ENCODE measurements at places on chromosomes 5 and 9. TPM values are rescaled to one million over a fixed set of nuclear protein-coding genes. Genes with fewer than 3 reads are reported as not detected.

Gene TAF11L10
- not detected for polyA plus RNA-seq

Gene ADCY2
- 1.9 TPM for polyA plus RNA-seq

Gene P4HA2
- polyA plus RNA-seq, result 1.4 TPM

Gene ZNF618
- polyA plus RNA-seq, result 7.1 TPM

Gene NIPAL4
- polyA plus RNA-seq, result not detected

Gene PHF24
- polyA plus RNA-seq, result 1.8 TPM

Gene FST
- polyA plus RNA-seq, result 1.1 TPM

Gene DMRT2
- 0.50 TPM for polyA plus RNA-seq

Gene NSD1
- polyA plus RNA-seq, result 15.0 TPM

Gene GPR21
- polyA plus RNA-seq, result 7.2 TPM

Gene SPINK13
- not detected for polyA plus RNA-seq

Gene NUDT2
- polyA plus RNA-seq, result 88.3 TPM

Gene MSANTD3
- polyA plus RNA-seq, result 82.6 TPM

Gene GPR150
- polyA plus RNA-seq, result not detected

Gene LVRN
- polyA plus RNA-seq, result 3.5 TPM

Gene FBP2
- polyA plus RNA-seq, result not detected

Gene ERAP2
- not detected for polyA plus RNA-seq

Gene ANKRD55
- polyA plus RNA-seq, result 22.1 TPM

Gene STPG3
- polyA plus RNA-seq, result not detected

Gene LCN9
- polyA plus RNA-seq, result 2.5 TPM

Gene CCL21
- polyA plus RNA-seq, result not detected

Gene MRRF
- 40.7 TPM for polyA plus RNA-seq

Gene TAF1L
- polyA plus RNA-seq, result not detected

Gene NDOR1
- 18.2 TPM for polyA plus RNA-seq

Gene AQP7
- not detected for polyA plus RNA-seq

Gene SOHLH1
- polyA plus RNA-seq, result not detected

Gene AMBP
- not detected for polyA plus RNA-seq

Gene CCL28
- polyA plus RNA-seq, result not detected

Gene PNPLA7
- 0.72 TPM for polyA plus RNA-seq

Gene GPRIN1
- polyA plus RNA-seq, result 32.3 TPM

Gene CDX1
- polyA plus RNA-seq, result not detected

Gene ARSI
- polyA plus RNA-seq, result not detected

Gene FOXD4
- polyA plus RNA-seq, result 2.3 TPM

Gene HTR4
- not detected for polyA plus RNA-seq

Gene ENDOG
- polyA plus RNA-seq, result 61.5 TPM

Gene PCDHB12
- polyA plus RNA-seq, result 2.2 TPM

Gene FAM153A
- polyA plus RNA-seq, result not detected

Gene DMRTA1
- 0.64 TPM for polyA plus RNA-seq

Gene TRIP13
- 2.6 TPM for polyA plus RNA-seq

Gene FOXD4L4
- polyA plus RNA-seq, result not detected

Gene FCN2
- not detected for polyA plus RNA-seq

Gene MPDZ
- 13.1 TPM for polyA plus RNA-seq

Gene SLC4A9
- not detected for polyA plus RNA-seq

Gene NR6A1
- polyA plus RNA-seq, result 2.6 TPM

Gene TSLP
- not detected for polyA plus RNA-seq

Gene C5orf34
- polyA plus RNA-seq, result 12.7 TPM

Gene KCNT1
- polyA plus RNA-seq, result 0.67 TPM
